ENCODE measurements at places on chromosomes 13 and 19.
A peak's percentile ranks its signal among the peaks of the same experiment; 100 is the strongest.

DNA sequence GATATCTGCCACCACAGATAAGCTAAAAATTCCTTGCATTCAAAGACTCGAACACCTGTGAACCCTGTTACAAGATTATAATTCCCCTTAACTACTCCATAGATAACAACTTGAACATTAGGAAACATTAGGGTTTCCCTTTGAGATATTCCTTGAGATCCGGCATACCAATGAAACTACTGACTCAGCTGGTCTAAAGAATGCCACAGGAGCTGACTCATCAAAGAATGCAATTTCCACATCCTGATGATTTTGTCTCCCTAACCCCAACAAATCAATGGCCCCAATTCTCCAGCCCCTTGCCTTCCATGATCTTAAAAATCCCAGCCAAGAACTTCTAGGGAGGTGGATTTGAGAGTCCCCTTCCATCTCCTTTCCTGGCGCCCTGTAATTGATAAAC is 35.6 kb upstream of the ZNF599 start:
- DNase-seq, result no peak

DNA sequence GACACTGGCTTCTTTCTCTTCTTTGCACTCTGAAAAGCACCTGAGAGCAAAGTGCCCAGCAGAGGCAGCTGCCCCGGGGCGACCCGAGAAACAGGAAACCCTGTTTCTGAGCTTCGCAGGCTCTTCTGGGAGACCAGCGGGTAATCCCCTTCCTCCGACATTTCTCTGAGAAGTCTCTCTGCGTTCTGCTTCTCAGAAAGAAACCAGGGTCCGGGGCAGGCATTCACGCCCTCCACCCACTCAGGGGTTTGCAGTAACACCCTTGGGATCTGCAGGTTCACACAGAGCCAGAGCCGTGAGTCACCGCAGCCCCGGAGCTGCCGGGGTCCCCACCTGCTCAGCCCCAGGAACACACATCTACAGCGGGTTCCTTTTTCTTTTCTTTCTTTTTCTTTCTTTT is 86.0 kb downstream of the GADD45B start:
- DNase-seq, result peak; percentile 51

DNA sequence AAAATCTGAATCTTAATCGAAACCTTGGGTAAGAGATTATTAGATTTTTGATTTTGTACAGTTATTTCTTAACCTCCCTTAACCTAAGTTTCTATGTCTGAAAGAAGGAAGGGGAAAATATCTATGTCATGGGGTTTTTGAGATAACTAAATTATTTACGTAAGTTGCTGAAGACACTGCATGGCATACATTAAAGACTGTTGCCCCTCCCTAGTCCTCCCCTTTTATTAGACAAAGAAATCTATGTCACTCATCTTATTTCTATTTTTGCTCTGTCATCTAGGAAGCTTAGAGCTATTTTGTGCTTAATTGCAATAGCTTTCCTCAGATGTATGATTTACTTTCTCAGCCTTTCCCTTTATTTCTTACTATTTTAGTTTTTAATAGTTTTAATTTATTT is 15.0 kb downstream of the COG6 start:
- no peak for DNase-seq

DNA sequence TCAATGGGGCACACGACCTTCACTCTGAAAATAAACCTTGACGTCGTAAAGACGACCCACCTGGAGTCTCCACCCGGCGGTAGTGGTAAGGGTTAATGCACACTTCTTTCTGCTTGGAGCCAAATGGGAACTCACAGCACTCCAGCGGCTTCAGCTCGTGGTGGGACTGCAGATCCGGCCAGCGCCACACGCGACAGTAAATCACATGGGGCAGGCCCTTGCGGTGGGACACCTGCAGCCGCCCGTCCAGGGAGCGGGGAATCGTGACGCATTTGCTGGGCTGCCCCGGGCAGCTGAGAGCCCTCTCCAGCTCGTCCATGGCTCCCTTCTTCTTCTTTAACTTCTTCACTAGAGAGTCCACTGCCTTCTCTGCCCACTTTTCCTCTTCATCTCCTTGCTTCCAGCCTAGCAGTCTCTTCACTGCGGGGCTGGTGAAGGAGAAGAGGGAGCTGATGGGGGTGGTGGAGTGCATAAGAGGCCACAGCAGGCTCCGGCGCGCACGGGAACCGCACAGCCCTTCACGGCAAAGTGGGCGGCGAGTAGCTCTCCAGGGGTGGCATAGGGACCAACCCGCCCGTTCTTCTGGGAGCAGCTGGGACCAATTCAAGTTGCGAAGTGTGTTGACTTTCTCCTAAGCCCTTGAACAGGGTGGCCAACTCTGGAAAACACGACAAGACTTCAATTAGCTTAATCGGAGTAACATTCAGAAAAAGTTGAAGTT is 40.7 kb downstream of the SMAD9 start:
- no peak for DNase-seq

DNA sequence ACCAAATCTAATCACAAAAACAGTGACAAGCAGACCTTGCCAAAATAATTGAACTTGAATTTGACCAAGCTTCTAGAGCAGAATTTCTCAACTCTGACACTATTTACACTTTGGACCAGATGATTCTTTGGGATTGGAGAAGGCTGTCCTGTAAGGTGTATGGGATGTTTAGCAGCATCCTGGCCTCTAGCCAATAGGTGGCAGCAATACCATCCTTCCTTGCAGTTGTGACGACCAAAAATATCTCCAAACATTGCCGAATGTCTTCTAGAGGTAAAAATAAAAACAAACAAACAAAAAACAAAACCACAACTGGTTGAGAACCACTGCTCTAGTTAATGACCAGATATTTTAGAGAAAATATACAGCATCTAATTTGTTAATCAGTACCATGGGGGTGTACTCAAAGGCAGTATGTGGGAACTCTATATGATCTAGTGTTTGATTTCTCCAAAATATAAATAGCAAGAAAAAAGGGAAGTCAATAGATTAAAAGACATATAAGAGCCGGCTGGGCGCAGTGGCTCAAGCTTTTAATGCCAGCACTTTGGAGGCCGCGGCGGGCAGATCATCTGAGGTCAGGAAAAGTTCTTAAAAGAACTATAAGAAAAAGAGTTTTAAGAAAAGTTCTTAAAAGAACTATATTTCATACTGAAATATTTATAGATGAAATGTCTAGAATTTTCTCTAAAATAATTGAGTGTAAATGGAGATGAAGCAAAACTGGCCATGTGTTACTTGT is 60.9 kb upstream of the ZNF527 start:
- DNase-seq, result no peak

Data from activated T-helper 1 cell treated with anti-CD3 and anti-CD28 coated beads, Interleukin-2, amount 50 U/mL, for 16 hours (primary cell).